Neural progenitor cell (in vitro differentiated cells): ENCODE measurements at places on chromosomes 1 and 21. TPM values are rescaled to one million over a fixed set of nuclear protein-coding genes. Genes with fewer than 3 reads are reported as not detected.

LYPLAL1 gene
- 12.9 and 35.4 TPM in 2 replicates for total RNA-seq

RGS8 gene
- 0.87 and 0.99 TPM in 2 replicates for total RNA-seq

DNA sequence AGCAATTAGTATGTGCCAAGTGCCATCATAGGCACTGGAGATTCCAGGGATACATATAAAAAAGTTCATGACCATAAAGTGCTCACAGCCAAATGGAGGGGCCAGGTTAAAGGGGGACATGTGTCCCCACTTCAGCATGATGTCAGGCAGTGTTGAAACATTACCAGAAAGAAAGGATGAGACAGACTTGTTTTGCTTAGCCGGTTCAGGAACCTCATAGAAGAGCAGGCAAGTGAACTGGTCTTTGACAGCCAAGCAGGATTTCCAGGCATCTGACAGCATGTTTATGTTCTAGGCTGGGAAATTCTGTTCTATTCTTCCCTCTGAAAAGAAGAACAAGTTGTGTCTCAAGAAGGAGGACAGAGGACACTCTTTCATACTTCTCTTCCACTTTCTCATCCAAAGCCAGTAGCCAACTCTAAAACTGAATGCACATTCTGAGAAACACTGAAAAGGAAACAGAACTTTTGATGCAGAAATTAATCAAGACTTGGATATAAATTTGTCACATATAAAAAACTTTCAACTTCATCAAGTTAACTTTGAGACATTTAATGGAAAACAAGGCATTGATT lies 39.7 kb downstream of the GLUL start:
- H3K4me1 ChIP-seq = peaks cover 16% of the 10 kb centered on the region
- H3K27me3 ChIP-seq = no peaks in the 10 kb centered on the region
- H3K36me3 ChIP-seq = no peaks in the 10 kb centered on the region

GRCh38 chr1:213680677-213681325 lies 307.0 kb upstream of the PROX1 start:
- H3K27me3 ChIP-seq = no peaks in the 10 kb centered on the region
- H3K4me3 ChIP-seq = no peak overlapping the region
- DNase-seq = no peak
- H3K27ac ChIP-seq = no peak overlapping the region
- H3K4me1 ChIP-seq = peaks cover 5% of the 10 kb centered on the region

- no peak for DNase-seq
- no peaks in the 10 kb centered on the region for H3K4me1 ChIP-seq
- no peak overlapping the region for H3K27ac ChIP-seq
- H3K4me3 ChIP-seq = no peak overlapping the region
- no peaks in the 10 kb centered on the region for H3K36me3 ChIP-seq
- H3K27me3 ChIP-seq = no peaks in the 10 kb centered on the region
Measured at GRCh38 chr1:157893686-157894085, 52.1 kb upstream of the CD5L start.

- no peak for DNase-seq
- H3K27me3 ChIP-seq = no peaks in the 10 kb centered on the region
- no peak overlapping the region for H3K4me3 ChIP-seq
- H3K36me3 ChIP-seq = no peaks in the 10 kb centered on the region
Measured at GRCh38 chr1:245378745-245379144, 224.0 kb downstream of the KIF26B start.

DNA sequence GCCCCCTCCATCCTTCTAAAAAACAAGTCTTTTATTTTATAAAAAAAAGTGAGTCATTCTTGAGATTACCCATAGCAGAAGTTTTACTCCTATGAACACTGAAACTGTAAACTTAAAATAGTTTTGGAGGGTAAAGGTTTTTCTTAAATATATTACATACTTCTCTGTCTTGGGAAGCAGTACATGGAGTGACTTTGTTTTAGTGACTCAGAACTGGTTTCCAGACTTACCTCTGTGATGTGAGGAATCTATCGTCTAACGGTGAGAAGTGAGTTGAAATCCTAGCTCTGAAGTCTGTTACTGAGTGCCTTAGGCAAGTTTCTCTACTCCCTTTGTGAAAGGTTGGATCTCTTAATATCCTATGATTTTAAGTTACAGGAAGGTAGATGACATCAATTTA lies 176.3 kb upstream of the POU3F1 start:
- DNase-seq = no peak
- H3K27me3 ChIP-seq = no peaks in the 10 kb centered on the region
- H3K27ac ChIP-seq = no peak overlapping the region
- peaks cover 10% of the 10 kb centered on the region for H3K4me1 ChIP-seq
- H3K36me3 ChIP-seq = no peaks in the 10 kb centered on the region
- no peak overlapping the region for H3K4me3 ChIP-seq

DNA sequence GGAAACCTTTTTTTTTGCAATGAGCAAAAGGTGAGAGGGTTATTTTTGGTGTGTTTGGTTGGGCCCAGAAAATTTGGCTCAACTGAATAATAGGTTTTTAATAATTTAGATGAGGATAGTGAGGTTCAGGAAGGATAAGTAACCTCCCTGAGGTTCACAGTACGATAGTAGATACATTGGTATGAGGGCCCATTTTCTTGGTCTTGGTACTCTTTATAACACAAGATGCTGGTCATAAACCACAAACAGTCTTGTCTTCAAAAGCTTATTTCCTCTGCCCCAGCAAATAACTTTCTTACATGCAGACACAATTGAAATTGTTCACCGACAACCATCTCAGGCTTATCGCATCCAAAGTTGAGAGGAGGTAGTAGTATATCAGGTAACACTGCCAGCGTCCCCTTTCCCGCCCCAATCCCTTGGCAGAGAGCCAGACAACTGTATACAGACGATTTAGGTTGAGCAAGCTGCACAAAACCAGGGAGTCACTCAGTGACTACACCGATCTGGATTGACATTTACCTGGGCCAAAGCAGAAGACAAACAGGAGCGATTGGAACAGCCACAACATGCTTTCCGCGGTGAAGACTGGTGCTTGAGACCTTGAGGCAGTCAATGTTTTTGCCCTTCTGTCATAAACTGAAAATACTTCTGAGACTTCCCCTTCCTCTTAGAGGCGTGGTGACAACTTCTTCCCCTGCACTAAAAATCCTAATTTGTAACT lies at the start of gene SLAMF6:
Gene SLAMF6 (minus strand): TSS at position 634 of the 724 bp plus-strand sequence. CDS start 63 bp downstream, at position 571.
- no peak within 1 kb of the TSS for H3K4me3 ChIP-seq
- H3K4me1 ChIP-seq = no peaks in the 10 kb centered on the region
- H3K36me3 ChIP-seq = no peaks in the 10 kb centered on the region
- no peaks in the 10 kb centered on the region for H3K27me3 ChIP-seq
- H3K27ac ChIP-seq = no peak within 1 kb of the TSS
- no peak for DNase-seq

DNA sequence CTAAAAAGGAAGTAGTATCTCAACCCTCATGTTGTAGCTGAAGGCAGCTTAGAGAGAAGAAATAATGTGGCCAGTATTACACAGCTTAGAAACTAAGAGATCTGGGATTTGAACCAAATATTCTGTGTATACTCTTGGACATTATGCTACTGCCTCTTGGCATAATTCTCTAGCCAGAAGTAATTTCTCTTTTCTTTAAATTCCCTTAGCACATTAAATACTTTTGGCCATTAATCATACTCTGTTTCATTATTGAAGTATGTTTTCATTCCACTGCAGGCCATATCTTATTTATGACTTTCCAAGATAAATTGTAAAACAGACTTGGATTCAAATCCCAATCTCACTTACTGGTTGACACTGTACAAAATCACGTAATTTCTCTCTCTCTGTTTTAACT lies 181.3 kb upstream of the SPAG17 start:
- no peak for DNase-seq
- H3K27me3 ChIP-seq = no peaks in the 10 kb centered on the region

DNA sequence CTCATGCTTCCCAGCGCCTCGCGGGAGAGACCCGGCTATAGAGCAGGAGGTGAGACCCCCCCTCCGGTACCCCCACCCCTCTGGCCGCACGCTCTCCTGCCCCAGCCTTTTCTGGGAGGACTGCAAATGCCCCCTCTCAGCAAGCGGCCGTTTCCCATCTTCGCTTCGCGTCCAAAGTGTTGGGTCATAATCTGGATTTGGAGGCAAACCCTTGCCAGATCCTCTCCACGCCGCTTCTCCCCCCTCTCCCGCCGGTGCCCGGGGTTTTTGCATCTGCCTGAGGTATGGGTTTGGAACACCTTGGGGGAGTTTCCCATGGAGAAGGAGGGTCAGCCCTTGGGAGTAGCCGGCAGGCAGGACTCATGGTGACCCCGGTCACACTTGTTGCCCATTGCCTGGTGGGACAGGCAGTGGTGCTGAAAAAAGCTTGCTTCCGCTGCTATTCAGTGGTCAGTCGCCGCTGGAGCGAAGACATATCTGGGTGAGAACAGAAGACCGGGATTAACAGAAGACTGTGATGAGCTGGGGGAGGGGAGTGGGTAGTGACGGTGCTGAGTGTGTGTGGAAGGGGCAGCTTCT lies 935 bp downstream of the KCNK2 start:
- DNase-seq = peak; percentile 61
- peaks cover 99% of the 10 kb centered on the region for H3K27me3 ChIP-seq
- no peak overlapping the region for H3K27ac ChIP-seq
- H3K36me3 ChIP-seq = no peaks in the 10 kb centered on the region
- H3K4me1 ChIP-seq = peaks cover 11% of the 10 kb centered on the region

GRCh38 chr1:18091660-18092446 lies 15.7 kb upstream of the IGSF21 start:
- H3K27me3 ChIP-seq = no peaks in the 10 kb centered on the region
- peaks cover 48% of the 10 kb centered on the region for H3K4me1 ChIP-seq
- H3K4me3 ChIP-seq = no peak overlapping the region
- H3K27ac ChIP-seq = no peak overlapping the region
- DNase-seq = no peak

GRCh38 chr1:154191990-154192461 lies at the start of gene TPM3:
Gene TPM3, minus strand, starts transcription at chr1:154192100. Its CDS starts 82 bp downstream, at chr1:154192018.
- no peak within 1 kb of the TSS for H3K4me3 ChIP-seq
- no peaks in the 10 kb centered on the region for H3K36me3 ChIP-seq
- H3K27me3 ChIP-seq = no peaks in the 10 kb centered on the region
- H3K4me1 ChIP-seq = peaks cover 9% of the 10 kb centered on the region
